ENCODE measurements at places on chromosomes 6 and 20.

- peak; percentile 96 for DNase-seq
These were observed 36.3 kb upstream of the ADGRG6 start for GRCh38 chr6:142265476-142265875.

DNA sequence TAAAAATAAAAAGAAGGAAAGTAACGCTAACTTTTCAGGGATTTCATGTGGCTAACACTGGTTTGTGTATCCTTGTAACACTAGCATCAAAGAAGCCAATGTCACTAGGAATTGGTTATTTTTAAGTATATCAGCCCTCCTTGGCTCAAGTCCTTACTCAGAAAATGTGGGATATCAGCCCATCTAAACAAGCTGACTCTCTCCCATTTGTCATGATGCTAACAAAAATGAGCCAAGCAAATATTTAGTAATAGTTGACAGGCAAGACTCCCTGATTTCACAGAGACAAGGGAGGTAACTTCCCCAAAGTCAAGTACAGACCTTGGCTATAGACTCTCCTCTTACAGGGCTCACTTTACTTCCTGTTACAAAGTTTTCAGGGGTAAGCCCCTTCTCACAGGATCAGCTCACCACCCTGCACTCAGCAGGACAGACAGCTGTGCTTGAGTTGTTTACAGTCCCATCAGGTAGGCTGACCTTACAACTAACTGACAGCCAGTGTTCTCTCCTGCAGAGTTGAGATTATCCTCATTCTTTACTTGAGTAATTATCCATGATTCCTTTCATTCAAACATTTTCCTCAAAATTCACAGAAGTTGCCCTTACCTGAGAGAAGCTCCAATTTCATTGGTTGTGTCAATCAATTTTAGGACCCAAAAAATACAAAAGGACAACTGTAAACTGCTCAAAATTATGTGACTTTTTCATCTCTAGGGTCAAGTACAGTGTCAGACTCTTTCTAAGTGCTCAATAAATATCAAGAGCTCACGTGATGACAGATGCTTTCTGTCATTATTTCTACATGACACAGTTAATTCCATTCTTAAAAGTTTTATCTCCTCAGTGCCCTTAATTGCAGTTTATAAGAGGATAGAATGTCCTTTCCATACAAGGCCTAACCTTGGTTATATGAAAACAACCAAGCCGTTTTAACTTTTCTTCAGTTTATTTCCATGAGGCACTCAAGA lies 38.1 kb upstream of the BMP5 start:
- no peak for DNase-seq

GRCh38 chr6:142985281-142985680 lies 40.3 kb upstream of the HIVEP2 start:
- DNase-seq: no peak

DNA sequence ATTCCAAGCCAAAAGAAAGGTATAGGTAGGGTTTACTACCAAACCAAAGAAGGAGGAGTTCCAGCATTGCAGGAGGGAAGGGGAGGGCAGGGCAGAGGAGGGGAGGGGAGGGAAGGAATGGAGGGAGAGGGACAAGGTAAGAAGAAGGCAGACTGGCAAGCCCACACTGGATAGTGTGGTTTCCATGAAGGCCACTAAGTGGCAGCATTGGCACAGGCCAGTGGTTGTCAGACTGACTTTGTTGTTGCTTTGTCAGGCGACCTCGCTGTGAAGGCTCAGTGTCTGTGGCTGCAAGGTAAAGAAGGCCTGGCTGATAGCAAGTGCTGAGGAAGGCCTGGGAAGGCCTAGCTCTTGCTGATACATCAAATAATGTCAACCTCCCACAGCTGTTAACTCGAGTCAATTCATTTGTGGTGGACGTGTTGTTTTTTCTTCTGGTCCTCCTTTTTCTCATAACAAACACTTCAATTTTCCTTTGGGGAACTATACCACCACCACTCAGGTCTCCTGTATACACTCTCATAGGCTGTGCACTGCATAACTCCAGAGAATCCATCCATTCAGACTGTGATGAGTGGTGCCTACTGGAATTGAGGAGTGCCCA lies 7.7 kb upstream of the ZNF334 start:
- peak; percentile 80 for DNase-seq

DNA sequence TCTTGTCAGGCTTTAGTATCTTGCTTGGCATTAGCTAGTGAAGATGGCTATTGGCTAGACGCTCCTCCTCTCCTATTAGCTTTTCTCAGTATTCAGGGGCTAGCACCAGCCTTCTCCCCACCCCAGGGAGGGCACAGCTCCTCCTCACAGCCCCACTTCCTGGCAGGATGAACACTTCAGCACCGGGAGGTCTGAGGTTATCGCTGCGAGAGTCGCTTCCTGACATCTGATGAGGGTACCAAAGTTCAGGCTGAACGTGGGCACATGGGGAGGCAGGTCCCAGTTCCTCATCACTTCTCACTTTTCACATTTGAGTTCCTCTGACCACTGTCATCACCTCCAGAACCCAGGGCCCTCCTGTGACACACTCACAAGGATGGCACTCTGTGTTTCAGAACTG lies 66.6 kb downstream of the LAMA4 start:
- no peak for DNase-seq

DNA sequence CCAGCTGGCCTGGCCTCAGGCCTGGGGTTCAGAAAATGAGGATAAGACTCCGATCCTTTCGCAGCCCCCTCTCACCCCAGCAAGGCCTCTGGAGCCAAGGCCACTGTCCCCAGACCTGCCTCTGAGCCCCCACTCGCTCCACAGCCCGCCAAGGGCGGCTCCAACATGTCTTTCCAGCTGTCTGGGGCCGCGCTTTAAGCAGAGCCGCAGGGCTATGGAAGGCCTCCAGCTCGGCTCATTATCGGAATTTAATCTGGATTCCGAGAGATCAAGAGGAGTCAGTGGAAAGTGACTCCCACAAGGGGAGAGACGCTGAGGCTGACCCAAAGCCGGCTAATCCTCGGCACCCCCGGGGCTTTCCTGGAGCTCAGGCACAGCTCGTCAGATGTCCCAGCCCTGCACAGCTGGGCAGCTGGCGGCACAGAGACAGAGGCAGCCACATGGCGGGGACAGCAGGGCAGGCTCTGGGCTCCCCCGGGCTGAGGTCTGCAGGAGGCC lies 41.8 kb downstream of the BMP7 start:
- DNase-seq: no peak

All from HepG2 (cell line).